Sciatic nerve (tissue), 2 donors: ENCODE measurements at places on chromosomes 7 and 10. TPM values are rescaled to one million over a fixed set of nuclear protein-coding genes. Genes with fewer than 3 reads are reported as not detected.
A peak's percentile ranks its signal among the peaks of the same experiment; 100 is the strongest.

The PLEKHS1 gene
- 0.22 TPM for total RNA-seq

DNA sequence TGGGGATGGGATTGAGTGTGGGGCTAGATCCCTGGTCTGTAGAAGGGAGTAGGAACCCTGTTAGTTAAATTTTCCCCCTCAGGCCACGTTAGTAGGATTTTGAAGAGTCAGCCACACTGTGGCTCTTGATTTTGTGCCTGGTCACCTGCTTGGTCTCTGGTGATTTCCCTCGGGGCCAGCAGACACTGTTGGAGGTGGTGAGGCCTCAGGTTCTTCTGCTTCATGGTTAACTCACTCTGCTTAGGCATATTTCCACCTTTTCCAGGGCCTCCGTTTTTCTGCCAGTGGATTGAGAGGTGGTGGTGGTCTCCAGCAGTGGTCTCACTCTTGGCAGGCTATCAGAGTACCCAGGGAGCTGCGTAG, 4.1 kb downstream of the TSPAN14 start:
- DNase-seq = no peak

DNA sequence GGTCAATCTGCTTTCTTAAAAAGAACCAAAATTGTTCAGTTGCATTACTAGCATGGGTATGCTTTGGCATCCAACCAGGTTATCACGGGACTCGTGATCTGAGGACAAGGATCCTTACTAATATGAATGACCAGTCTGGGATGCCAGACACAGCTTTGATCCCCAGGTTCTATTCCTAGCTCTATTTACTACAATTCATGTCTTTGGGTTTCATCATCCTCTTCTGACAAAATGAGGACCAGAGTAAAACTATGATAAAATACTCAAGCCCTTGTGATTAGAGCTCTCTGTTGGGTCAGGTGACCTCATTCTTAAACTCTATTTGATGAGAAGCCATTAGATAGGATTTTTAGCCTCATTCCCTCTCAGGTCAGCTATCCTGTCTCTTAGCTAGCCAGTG, 119.8 kb downstream of the SLC25A13 start:
- no peak for DNase-seq

The SPDYE9 gene
- not detected for total RNA-seq

- DNase-seq = peak; percentile 51
Observed at GRCh38 chr10:131902211-131902610, 1.4 kb downstream of the PPP2R2D start.

- peak; percentile 66 for DNase-seq
Observed at GRCh38 chr7:43758822-43759683, 573 bp downstream of the BLVRA start.

DNA sequence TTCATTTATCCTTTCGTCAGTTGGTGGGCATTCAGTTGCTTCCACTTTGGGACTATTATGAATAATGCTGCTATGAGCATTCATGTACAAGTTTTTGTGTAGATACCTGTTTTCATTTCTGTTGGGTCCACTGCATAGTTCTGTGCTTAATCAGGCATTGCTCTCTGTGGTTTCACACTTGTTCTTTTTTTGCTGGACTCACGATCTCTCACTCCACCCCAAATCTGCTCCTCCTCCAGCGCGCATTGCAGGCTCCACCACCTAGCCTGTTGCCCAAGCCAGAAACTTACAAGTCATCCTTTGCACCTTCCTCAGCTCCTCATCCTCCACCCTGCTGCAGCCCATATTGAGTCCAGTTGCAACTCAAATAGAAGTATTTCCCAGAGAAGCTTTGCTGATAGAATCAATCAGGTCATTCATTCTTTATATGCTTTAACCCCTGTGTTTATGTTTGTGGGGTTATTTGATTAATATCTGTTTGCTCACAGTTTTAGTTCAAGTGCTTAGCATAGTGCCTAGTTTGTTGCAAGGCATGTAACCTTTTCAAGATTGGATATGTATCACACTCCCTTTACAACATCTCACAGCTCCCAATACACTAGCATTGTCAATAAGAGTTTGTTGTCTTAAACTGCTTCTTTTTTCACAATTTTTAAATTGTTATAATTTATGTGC, 16.6 kb upstream of the AFAP1L2 start:
- no peak for DNase-seq

DNA sequence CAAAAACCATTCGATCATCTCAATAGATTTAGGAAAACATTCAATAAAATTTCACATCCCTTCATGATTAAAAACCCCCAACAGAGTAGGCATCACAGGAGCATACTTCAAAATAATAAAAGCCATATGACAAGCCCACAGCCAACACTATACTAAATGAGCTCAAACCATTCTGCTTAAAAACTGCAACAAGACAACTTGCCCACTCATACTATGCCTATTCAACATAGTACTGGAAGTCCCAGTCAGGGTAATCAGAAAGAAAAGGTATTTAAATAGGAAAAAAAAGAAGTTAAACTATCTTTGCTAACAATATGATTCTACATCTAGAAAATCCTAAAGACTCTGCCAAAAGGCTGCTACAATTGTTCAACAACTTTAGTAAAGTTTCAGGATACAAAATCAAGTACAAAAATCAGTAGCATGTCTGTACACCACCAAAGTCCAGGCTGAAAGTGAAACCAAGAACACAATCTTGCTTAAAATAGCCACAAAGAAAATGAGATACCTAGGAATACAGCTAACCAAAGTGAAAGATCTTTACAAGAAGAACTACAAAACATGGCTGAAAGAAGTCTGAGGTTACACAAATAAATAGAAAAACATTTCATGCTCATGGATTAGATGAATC, 882.6 kb downstream of the GRM8 start:
- no peak for DNase-seq
